ENCODE measurements at places on chromosomes 3 and 15. TPM values are rescaled to one million over a fixed set of nuclear protein-coding genes. Genes with fewer than 3 reads are reported as not detected.

MYZAP gene
- 0.68 TPM for total RNA-seq

AMT gene
- 57.8 TPM for total RNA-seq

MYO5C gene
- 22.5 TPM for total RNA-seq

DPPA2 gene
- total RNA-seq = 15.0 TPM

GOLGA8B gene
- 38.3 TPM for total RNA-seq

SPINT1 gene
- total RNA-seq = 144 TPM

HRG gene
- total RNA-seq = 0.11 TPM

CDHR4 gene
- 0.17 TPM for total RNA-seq

DNAJC19 gene
- total RNA-seq = 81.1 TPM

CACNA1D gene
- 3.6 TPM for total RNA-seq

CHRD gene
- 1.8 TPM for total RNA-seq

TPM1 gene
- 370 TPM for total RNA-seq

ZNF662 gene
- 2.9 TPM for total RNA-seq

SH2D7 gene
- not detected for total RNA-seq

CIDEC gene
- total RNA-seq = not detected

PIF1 gene
- 249 TPM for total RNA-seq

ZIC4 gene
- total RNA-seq = 1.9 TPM

SERPINI2 gene
- not detected for total RNA-seq

LRRC31 gene
- total RNA-seq = not detected

PLCB2 gene
- 15.2 TPM for total RNA-seq

STAG1 gene
- 14.9 TPM for total RNA-seq

SCN11A gene
- 0.27 TPM for total RNA-seq

RAB27A gene
- 4.7 TPM for total RNA-seq

SKOR1 gene
- 0.11 TPM for total RNA-seq

ACAP2 gene
- total RNA-seq = 39.9 TPM

CTSH gene
- 31.1 TPM for total RNA-seq

EOMES gene
- total RNA-seq = 0.76 TPM

IL17RC gene
- total RNA-seq = 10.2 TPM

PLA2G4E gene
- not detected for total RNA-seq
